Putamen (tissue), 1 donor: ENCODE measurements at places on chromosomes 1 and 21.

DNA sequence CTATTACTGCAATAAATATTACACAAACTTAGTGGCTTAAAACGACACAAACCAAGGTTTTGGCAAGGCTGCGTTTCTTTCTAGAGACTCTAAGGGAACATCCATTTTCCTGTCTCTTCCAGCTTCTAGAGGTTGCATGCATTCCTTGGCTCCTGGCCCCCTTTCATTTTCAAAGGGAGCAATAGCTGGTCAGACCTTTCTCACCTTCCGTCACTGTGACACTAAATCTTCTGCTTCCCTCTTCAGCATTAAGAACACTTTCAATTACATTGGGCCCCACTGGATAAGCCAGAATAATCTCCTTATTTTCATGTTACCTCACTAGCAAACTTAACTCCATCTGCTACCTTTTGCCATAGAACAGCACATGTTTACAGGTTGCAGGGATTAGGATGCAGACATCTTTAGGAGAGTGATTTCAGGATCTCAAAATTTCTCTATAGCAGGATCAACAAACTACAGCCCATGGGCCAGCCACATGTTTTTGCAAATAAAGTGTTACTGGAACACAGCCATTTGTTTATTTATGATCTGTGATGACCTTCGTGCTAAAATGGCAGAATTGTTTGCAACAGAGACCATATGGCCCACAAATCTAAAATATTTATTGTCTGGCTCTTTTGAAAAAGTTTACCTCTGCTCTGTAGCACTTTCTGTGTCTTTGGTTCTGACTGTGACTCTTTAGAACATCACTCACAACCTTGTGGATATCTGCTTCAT, 221.5 kb upstream of the SGIP1 start:
- no peak for DNase-seq

DNA sequence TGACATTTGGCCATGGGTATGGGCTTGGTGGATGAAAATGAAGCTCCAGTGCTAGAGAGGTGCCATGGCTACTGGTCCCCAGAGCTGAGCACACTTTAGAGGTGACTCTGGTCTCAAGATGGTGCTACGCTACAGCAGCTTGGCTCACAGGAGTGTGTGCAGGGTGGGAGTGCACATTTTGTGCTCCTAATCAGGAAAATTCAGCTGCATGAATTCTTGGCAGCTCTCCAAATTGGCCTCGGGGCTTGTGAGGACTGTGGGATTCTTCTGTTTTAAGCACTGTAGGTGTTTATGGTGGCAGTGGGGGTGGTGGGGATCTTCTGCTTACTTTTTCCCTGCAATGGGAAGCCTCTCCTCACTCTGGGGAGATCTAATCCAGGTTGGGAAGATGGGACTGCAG, 17.3 kb upstream of the TIPRL start:
- no peak for DNase-seq

DNA sequence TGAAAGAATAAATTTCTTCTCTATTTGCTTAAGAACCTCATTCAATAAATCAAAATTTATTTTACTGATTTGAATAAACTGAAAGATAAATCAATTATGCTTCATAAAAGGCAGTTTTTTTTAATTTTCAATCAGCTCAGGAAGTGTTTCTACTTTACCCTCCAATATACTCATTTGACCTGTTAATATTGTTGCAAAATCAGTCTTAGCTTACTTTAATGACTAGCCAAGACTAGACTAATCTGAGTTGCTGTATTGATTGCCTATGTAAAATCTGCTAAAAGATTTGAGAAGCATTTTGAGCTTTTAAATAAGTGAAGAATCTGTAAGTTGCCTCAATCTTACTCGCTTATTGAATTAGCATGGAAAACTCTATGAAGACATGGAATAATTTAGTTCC, 179.1 kb upstream of the LYPLAL1 start:
- no peak for DNase-seq

GRCh38 chr21:42199868-42200463, 19.0 kb upstream of the ABCG1 start:
- no peak for DNase-seq

- peak; percentile 44 for DNase-seq
Observed at GRCh38 chr1:207698822-207699483, 52.9 kb upstream of the CD46 start.
